Ovary (tissue), 10 donors: ENCODE measurements at places on chromosomes 12 and 14. TPM values are rescaled to one million over a fixed set of nuclear protein-coding genes. Genes with fewer than 3 reads are reported as not detected.

DNA sequence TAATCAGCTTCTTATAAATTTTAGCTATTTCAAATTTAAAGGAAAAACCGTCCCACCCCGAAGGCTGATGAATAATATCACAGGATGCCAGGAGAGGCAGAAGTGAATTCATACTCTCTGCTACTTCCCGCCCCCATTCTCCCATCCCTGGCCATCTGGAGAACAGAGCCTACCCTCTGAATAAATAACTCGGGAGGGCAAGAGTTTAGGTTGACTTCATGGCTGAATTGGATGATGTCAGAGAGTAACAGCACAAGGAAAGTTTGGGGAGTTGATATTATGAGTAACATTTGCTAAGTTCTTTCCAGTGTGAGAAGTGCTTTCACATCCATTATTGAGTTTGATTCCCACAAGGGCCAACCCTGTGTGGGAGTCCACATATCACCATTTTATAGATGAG lies 241.6 kb downstream of the EGLN3 start:
- H3K4me1 ChIP-seq = no peaks in the 10 kb centered on the region
- no peak for DNase-seq
- H3K27me3 ChIP-seq = no peaks in the 10 kb centered on the region

GRCh38 chr12:3636328-3636727 lies 116.6 kb downstream of the CRACR2A start:
- H3K27ac ChIP-seq = no peak overlapping the region
- DNase-seq = no peak
- H3K27me3 ChIP-seq = no peaks in the 10 kb centered on the region
- no peak overlapping the region for H3K4me3 ChIP-seq
- H3K36me3 ChIP-seq = no peaks in the 10 kb centered on the region

DNA sequence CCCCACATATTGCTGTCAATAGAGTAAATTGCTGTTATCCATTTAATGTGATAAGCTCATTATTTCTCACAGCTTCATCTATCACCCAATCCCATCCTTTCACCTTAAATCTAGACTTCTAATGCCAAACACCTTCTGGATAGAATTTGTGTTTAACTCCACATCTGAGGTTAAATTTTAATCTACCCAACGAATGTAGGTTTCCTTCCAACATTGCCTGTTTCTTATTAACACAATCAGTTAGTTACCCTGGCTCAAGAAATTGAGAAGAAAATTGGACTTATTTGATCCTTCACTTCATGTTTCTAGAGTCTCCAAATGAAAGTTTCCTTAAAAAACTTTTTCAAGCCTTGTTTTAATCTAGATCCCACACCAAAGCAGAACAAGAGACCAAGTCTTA lies 67.3 kb downstream of the PTPRO start:
- no peak overlapping the region for H3K4me3 ChIP-seq
- H3K36me3 ChIP-seq = no peaks in the 10 kb centered on the region
- no peak overlapping the region for H3K27ac ChIP-seq

DNA sequence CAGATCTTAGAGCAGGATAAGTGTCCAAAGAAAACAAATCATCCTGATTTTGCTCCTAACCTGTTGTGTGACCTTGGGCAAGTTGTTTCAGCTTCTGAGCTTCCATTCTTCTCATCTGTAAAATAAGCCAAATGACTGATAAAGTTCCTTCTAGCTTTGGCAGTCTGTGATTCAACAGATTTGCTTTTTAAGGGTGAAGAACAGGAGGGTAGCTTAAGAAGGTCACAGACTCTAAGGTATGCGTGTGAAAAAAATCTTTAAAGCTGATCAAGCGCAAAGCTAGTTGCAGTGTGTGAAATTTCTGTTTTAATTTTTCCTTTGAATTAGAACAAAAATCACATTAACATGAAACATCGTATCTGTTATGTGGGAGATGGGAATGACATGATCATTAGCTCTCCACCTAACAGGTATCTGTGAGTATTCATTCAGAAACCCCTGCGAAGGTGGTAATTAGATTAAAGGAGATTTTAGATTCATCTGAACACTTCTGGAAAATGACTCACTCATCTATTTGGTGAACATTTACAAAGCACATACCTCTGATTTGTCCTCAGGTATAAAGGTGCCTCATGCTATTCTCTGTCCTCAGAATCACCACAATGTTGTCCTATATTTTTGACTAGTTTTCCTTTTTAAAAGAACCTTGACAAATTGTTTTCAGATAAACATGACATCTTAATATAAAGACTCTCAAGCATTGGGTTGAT lies 131.9 kb upstream of the CPM start:
- DNase-seq = no peak
- H3K4me1 ChIP-seq = peaks cover 5% of the 10 kb centered on the region
- no peaks in the 10 kb centered on the region for H3K36me3 ChIP-seq
- no peak overlapping the region for H3K4me3 ChIP-seq
- no peaks in the 10 kb centered on the region for H3K27me3 ChIP-seq

GRCh38 chr12:89033062-89033461 lies 319.2 kb downstream of the DUSP6 start:
- no peak overlapping the region for H3K4me3 ChIP-seq
- no peaks in the 10 kb centered on the region for H3K36me3 ChIP-seq
- H3K4me1 ChIP-seq = no peaks in the 10 kb centered on the region
- DNase-seq = no peak
- no peak overlapping the region for H3K27ac ChIP-seq

DNA sequence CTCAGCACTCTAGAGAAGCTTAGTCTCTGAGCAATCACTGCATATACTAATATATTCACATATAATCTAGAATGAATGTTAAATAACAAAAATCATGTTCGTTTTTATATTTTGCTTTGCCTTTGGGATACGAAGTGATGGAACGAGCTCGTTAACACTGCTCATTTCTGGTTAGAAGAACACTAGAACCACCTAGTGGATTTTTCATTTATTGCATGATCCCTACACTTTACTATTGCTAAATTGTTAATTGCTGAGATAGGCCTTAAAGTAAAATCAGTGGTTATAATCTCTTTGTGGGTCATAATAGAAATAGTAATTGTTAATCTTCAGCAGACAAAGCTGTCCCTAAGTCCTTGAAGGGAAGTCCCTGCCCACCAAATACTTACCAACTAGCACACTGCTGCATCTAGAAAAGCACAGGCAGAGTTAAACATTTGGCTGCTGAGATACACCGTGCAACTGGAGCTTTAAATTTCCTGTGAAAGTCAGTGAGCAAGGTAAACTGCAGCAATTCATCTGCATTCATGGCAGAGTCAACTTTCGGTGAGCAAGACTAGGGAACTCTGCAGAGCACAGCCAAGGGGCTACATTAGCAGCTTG lies 353.7 kb downstream of the APAF1 start:
- no peak for DNase-seq
- no peaks in the 10 kb centered on the region for H3K27me3 ChIP-seq
- H3K4me1 ChIP-seq = no peaks in the 10 kb centered on the region
- H3K4me3 ChIP-seq = no peak overlapping the region
- H3K36me3 ChIP-seq = no peaks in the 10 kb centered on the region

FITM1 gene
- 0.77 TPM for total RNA-seq

GPR68 gene
- total RNA-seq = not detected

ABCD4 gene
- 42.2 TPM for total RNA-seq

IKZF4 gene
- 33.2 TPM for total RNA-seq
